ENCODE measurements at places on chromosomes 2 and 18.
A peak's percentile ranks its signal among the peaks of the same experiment; 100 is the strongest.

DNA sequence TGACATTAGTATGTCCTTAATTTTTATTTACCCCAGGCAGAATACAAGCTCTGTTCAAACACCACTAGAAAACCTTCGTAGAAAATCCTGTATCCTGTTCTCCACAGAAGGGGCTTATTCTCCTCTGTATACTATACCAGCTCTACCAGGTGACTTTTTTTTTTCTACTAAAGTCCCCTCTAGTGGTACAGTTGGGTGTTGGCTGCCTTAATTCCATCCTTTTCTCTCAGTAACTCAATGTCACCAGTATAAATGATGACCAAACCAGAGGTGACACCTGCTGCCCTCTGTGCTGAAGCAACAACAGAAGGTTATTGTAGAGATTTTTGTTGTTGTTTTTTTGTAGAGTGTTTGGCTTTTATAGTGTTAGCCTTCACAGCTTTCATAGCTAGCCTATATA lies 1322.0 kb downstream of the LRP1B start:
- DNase-seq, result no peak

DNA sequence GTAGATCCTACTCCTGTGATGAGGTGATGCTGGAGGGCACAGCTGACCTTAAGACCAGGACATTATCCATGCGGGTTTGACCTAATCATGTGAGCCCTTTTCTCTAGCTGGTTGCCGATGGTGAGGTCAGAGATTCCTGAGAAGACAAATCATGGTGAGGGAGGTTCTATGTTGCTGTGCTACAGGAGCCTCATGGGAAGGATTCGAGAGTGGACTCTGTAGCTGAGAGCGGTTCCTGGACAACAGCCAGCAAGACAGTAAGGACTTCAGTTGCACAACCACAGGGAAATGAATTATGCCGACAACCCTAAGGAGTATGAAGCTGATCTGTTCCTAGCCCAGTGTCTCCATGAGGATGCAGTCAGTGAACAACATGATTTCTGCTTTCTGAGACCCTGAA lies 80.4 kb downstream of the EPB41L3 start:
- DNase-seq, result no peak

DNA sequence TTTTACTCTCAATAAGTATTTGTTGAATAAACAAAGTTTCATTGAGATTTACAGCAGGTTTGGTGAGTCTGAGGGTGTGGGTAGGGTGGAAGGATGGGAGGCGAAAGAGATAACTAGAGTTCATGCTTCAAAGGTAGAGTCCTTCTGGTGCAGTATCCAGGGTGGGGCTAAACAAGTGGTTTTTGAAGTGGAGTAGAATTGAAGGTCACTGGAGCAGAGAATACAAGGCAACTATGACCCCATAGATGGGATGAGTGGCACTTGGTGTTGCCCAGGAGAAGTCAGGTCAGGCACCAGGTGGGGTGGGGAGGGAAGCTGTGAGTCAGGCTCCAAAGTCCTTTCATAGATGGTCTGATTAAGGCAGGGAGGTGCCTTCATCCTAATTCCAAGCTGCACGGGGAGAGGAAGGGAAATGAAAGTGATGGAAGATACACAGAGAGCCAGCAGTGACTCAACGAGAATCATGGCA lies 6.6 kb upstream of the CAB39 start:
- DNase-seq, result no peak

DNA sequence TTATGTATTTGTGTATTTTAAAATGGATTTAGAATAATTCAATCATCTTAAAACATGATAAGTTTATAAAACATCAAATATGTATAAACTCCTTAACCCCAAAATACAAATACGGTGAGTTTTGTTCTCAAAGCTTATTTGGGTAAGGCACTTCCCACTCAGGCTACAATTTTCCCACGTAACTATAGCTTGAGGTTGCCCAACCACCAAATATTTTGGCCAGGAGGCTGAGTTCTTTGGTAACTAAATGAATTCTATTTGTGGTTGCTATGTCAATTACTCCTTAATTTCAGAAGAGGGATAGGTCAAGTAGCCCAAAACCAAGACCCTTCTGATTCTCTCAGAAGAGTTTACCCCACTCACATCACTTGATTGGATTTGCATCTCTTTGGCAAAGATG lies 70.4 kb downstream of the MYL12B start:
- DNase-seq, result no peak

DNA sequence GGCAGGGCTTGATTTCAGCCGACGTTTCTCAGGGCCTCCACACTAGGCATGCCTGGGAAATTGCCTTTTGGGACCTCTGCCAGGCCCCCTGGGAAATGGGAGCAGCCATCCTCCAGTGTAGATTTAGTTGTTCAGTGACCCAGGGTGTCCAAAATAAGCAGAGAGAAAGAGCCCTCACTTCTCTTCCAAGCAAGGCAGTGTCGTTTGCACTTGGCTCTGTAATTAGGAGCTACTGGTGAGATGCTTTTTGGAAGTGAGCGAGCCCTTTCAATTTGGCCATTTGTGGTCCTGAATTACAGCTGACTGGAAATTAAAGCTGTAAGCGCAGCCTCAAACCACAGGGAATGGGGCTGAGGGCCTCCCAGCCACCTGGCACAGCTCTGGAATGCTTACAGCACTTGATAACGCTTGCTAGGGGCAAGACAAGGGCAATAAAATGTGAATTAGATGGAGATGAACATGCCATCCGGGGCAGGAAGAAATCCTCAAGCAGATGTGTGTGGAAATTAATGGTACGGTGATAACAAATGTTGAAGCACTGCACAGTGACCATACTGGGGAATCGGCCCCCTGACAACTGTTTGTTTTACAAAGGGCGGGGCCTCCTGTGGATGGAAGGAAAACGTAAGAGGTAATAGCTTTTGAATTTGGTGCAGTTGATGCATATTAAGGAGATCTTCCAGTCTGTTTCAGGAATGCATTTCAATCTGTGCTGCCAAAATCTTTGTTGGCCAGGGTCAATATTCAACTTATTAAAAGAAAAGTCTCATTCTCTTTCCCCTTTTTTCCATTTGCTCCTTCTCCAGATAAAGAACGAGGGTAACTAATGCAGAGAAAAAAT lies 173.1 kb downstream of the UXS1 start:
- no peak for DNase-seq

DNA sequence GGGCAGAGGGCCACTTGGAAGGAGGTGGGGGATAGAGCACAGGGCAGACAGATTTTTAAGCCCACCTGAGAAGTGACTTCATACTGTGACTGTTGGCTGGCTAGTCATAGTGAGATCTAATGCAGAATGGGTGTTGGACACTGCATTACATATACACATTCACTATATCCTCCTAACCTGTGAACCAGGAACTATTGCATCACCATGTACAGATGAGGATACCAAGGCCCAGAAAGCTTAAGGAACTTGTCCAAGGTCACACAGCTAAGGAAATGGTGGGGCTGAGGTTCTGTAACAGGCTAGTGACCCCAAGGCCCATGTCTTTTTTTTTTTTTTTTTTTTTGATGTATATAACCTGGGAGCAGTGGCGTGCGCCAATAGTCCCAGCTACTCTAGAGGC lies 49.6 kb upstream of the SPRED2 start:
- DNase-seq, result no peak

GRCh38 chr2:174606336-174606735 lies 8.7 kb upstream of the WIPF1 start:
- peak; percentile 76 for DNase-seq

DNA sequence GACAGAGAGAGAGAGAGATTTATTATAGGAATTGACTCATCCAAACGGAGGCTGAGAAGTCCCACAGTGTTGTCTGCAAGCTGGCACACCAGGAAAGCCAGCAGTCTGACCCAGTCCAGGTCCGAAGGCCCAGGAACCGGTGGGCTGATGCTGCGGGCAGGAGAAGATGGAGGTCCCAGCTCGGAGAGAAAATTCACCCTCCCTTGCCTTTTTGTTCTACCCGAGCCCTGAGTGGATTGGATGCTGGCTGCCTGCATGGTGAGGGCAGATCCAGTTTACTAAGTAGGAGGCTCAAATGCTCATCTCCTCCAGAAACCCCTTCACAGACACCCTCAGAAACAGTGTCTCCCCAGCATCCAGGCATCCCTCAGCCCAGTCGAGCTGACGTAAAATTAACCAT lies 22.2 kb upstream of the STK25 start:
- no peak for DNase-seq

- no peak for DNase-seq
Measured at GRCh38 chr2:201881741-201882140, 75.4 kb downstream of the CDK15 start.

GRCh38 chr2:26682155-26682554 lies 10.4 kb upstream of the KCNK3 start:
- DNase-seq, result no peak

- DNase-seq, result no peak
Measured at GRCh38 chr2:419687-420317, 131.9 kb upstream of the ALKAL2 start.

DNA sequence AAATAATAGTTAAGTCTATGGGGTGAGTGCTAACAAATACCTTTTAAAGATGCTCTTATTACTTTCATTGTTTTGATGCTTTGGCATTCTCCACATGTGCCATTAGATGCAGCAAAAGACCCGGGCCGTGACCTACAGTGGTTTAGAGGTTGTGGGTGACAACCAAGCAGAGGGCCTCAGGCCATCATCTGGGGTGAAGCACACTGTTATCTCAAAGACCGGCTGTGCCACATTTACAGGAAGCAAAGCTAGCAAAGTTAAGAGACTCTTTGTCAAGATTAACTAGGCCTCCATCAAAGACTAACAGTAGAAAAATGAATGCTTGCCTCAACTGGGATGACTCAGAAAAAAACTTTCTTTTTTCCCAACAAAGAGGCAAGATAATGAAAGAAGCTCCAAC lies 695.3 kb downstream of the SATB2 start:
- DNase-seq, result no peak

DNA sequence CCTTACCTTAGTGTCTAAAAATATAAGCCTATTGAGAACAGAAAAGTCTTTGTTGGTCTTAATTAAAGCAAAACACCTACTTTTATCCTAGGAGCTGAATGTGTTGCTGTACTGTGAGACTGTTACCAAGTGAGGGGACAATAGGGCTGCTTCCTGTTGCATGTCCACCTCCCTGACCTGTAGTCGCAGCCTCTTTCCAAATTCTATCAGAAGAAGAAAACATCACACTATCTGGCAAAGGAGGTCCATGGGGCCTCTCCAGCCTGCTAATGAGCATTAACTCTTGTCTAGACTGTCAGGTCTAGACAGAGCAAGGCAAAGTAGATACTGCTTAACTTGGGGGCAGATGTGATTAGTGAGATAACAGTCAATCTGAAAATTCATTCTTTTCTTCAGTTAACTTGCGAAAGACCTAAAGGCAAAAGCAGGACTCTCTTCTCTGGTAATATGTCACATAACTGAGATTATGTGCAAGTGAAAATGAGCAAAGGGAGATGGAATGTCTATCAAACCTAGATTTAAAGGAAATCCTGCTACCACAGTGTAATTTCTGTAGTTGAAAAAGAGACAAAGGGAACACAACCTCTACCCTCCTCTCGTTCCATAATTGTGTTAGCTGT lies 66.9 kb downstream of the CDH20 start:
- no peak for DNase-seq

GRCh38 chr18:5496305-5496704 lies 47.5 kb downstream of the EPB41L3 start:
- no peak for DNase-seq

DNA sequence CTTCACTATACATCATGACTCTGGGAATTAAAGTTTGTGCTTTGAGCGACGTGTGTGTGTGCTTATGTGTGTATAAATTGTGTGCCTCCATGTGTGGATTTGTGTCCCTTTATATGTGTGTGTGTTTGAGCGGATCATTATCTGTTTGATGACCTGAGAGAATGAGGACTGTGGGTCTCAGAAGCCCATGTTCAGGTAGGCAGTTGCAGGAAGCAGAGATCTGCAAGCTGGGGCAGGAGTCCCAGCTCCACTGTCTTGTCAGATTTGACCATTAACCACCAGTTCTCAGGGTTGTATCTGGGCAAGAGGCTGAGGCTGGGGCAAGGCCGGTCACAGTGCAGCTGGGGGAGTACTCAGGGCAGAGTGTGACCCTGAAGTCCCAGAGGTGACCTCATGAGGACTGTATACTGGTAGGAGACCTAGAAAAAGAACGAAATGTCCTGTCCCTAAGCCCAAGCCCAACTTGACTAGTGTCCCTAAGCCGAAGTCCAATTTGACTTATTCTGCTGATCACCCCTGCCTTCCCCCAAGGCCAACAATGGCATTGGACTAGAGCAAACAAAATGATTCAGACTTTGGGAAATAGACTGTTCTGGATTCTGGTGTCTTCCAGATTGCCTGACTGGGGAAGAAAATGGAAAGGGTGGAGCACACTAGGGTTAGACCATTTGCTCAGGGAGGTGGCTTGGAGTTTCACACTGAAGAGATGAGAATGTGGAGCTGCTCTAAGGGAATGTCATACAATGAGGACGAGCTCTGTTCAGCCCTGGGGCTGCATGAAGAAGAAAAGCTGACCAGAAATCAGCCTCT lies 28.1 kb downstream of the RHOB start:
- no peak for DNase-seq

GRCh38 chr18:22398464-22398863 lies 19.3 kb downstream of the CTAGE1 start:
- no peak for DNase-seq

GRCh38 chr2:224027070-224027469 lies 12.0 kb downstream of the SERPINE2 start:
- no peak for DNase-seq

- DNase-seq, result peak; percentile 38
Measured at GRCh38 chr2:15560140-15560987, 770 bp downstream of the NBAS start.

DNA sequence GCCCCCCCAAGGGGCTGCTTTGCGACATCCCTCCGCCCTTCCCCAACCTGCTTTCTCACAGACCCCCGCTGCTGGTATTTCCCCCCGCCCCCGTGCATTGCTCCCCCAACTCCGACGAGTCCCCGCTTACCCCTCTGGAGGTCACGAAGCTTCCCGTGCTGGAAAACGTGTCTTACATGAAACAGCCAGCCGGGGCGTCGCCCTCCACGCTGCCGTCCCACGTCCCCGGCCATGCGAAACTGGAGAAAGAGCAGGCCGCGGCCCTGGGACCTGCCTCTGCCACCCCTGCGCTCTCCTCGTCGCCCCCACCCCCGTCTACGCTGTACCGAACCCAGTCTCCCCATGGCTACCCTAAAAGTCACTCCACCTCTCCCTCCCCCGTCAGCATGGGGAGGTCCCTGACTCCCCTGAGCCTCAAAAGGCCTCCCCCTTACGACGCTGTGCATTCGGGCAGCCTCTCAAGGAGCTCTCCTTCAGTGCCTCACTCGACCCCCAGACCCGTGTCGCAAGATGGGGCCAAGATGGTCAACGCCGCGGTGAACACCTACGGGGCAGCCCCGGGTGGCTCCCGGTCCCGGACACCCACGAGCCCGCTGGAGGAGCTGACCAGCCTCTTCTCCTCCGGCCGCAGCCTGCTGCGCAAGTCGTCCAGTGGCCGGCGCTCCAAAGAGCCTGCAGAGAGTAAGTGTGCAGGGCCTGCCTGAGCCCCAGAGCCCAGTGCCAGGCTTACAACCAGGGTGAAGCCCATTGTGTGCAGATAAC lies 183.0 kb downstream of the NYAP2 start:
- DNase-seq, result no peak

All from RWPE1 (cell line).